ENCODE measurements at places on chromosomes 12 and 14. TPM values are rescaled to one million over a fixed set of nuclear protein-coding genes. Genes with fewer than 3 reads are reported as not detected.

- peaks cover 5% of the 10 kb centered on the region for H3K4me1 ChIP-seq
- no peak for DNase-seq
- peaks cover 12% of the 10 kb centered on the region for H3K36me3 ChIP-seq
These were observed 2.9 kb downstream of the VCPKMT start for GRCh38 chr14:50113381-50114035.

GRCh38 chr14:70847406-70848090 lies 38.2 kb upstream of the MAP3K9 start:
- H3K4me3 ChIP-seq: no peak overlapping the region
- no peaks in the 10 kb centered on the region for H3K36me3 ChIP-seq
- no peak for DNase-seq
- H3K4me1 ChIP-seq: no peaks in the 10 kb centered on the region

DNA sequence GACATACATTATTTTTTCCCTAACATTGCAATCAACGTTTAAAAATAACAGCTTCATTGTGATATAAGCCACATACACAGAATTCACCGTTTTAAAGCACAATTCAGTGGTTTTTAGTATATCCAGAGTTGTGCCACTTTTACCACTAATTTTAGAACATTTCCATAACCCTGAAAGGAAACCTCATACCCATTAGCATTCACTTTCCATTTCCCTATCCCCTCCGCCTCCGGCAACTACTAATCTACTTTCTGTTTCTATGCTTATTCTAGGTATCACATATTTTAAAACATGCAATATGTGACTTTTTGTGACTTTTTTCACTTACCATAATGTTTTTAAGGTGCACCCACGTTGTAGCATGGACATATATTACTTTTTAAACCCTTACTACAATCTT lies 55.6 kb upstream of the ISM2 start:
- H3K27ac ChIP-seq: no peak overlapping the region
- DNase-seq: no peak
- no peaks in the 10 kb centered on the region for H3K4me1 ChIP-seq
- no peaks in the 10 kb centered on the region for H3K27me3 ChIP-seq
- peaks cover 5% of the 10 kb centered on the region for H3K36me3 ChIP-seq

The SELPLG gene
- 0.51 TPM for total RNA-seq

GRCh38 chr14:71722885-71723284 lies 209.3 kb upstream of the RGS6 start:
- H3K4me3 ChIP-seq: no peak overlapping the region
- DNase-seq: no peak
- no peak overlapping the region for H3K27ac ChIP-seq
- no peaks in the 10 kb centered on the region for H3K27me3 ChIP-seq
- H3K36me3 ChIP-seq: peaks cover 2% of the 10 kb centered on the region

The AQP2 gene
- not detected for total RNA-seq

The PCED1B gene
- 0.33 TPM for total RNA-seq

DNA sequence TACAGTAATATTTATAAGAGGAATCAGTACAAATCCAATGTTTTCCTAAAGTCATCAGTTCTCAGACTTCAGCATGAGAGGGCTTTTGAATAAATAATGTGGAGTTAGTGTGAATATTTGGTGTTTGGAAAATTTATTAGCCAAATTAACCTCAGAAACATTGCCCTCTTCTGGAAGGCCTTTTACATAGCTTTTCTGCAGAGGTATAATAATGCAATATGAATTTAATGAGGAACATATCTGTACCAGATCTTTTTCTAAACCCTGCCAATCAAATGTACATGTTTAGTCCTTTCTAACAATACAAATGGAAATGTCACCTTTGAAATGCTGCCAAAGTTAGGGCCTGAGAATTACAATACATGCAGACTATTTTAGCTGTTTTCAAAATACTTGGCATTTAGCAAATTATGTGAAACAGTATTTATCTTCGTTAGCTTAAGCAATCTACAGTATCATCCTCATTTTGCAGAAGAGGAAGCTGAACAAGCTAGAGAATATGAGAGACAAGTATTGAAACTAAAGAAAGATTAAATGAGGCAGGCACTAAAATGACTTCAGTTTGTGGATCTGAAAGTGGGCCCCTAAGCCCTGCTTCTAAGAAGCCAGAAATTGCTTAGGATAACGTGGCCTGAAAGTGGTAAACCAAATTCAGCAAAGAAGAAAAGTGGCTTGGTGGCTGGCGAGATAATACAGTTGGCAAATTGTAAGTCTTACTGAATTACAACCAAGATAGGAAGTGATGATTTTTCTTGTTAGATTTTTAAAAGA lies 60.4 kb upstream of the MANSC4 start:
- no peaks in the 10 kb centered on the region for H3K4me1 ChIP-seq
- H3K27ac ChIP-seq: no peak overlapping the region
- H3K4me3 ChIP-seq: no peak overlapping the region
- no peaks in the 10 kb centered on the region for H3K27me3 ChIP-seq
- DNase-seq: peak; percentile 42

DNA sequence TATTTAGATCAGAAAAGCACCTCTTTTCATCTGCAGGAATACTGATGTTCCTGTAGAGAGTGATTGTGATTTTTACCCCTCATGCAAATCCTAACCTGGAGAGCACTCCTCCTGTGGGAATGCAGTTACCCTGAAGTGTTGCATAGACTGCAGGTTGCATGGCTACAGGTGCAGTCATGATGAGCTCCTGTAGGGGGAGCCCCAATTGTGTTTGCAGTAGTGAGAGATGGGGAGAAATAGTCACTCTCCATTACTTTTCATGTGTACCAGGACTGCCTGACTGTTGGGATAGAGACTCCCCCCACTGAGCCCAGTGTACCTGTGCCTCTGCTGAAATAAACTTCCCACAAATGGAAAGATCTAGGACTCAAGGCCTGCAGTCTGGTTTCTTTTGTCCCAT lies 1086.5 kb downstream of the SLC6A15 start:
- no peaks in the 10 kb centered on the region for H3K4me1 ChIP-seq
- DNase-seq: peak; percentile 49
- H3K36me3 ChIP-seq: no peaks in the 10 kb centered on the region
- H3K27ac ChIP-seq: no peak overlapping the region
- H3K27me3 ChIP-seq: no peaks in the 10 kb centered on the region
- H3K4me3 ChIP-seq: no peak overlapping the region

All from fibroblast of lung (primary cell).